ENCODE measurements at places on chromosomes 6 and 20.

DNA sequence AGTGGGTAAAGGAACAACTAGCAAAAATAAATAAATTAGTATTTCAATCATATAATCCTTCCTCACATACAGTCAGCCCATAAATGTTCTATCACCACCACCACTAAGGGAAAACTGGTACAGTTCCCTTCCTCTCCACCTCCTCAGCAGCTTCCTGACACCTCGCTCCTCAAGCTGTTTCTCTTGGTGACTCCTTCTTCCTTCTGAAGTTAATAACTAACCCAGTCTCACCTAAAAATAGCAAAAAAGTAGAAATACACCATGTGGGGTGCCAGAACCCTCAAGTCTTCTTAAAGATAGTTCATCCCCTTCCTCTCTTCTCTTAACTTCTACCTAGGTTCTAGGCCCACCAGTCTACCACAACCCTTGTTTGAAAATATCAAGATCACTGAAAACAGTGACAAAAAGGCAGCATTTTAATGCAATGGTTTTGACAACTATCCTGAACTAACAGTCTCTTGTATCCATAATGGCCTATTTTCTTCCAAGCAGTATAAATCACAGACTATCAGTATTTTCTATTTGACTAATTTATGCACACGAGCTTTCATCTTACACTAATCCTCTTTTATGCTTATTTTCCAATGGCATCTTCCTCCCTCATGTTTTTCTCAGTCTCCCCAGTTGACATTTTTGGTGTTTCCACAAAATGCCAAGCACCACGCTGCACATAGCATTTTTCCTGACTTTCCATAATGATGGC is 85.5 kb downstream of the KHDC1L start:
- no peak for DNase-seq

DNA sequence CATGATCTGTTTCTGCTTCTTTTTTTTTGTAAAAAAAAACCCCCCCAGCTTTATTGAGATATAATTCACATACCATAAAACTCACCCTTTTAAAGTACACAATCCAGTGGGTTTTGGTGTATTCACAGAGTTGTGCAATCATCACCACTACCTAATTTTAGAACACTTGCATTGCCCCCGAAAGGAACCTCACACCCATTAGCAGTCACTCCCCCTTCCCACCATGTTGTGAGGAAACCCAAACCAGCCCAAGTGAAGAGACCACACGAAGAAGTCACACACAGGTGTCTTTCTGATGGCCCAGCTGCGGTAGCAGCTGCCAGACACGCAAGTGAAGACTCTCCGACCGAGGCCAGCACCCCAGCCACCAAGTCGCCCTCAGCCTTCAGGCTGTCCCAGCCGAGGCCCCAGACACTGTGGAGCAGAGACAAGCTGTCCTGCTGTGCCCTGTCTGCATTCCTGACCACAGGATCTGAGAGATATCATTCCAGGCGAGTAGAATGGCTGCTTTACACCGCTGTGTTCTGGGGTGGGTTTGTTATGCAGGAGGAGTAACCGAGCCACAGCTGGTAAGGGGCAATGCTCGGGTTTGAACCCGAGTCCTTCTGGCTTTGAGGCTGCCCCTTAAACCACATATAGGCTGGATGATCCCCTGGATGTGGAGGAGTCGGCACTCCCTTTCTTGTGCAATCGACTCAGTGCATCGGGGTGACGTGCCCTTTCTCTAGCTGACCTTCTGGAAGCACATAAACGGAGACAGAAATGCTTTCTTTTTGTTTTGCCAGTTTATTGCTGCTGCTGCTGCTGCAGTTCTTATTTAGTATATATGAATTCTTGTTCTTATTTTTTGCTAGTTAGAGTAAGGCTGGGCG is 59.1 kb upstream of the PTPN1 start:
- no peak for DNase-seq

GRCh38 chr6:52407467-52407866 is 12.7 kb upstream of the EFHC1 start:
- DNase-seq, result no peak

GRCh38 chr20:49790077-49790798 is 22.4 kb upstream of the SLC9A8 start:
- no peak for DNase-seq

DNA sequence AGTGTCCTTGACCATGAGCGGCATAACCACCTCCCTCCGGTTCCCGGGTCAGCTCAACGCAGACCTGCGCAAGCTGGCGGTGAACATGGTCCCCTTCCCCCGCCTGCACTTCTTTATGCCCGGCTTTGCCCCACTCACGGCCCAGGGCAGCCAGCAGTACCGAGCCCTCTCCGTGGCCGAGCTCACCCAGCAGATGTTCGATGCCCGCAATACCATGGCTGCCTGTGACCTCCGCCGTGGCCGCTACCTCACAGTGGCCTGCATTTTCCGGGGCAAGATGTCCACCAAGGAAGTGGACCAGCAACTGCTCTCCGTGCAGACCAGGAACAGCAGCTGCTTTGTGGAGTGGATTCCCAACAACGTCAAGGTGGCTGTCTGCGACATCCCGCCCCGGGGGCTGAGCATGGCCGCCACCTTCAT is 4.9 kb downstream of the TUBB1 start:
- no peak for DNase-seq

GRCh38 chr6:47532981-47533585 is 55.5 kb downstream of the CD2AP start:
- no peak for DNase-seq

- DNase-seq, result no peak
Observed at GRCh38 chr6:23783901-23784300, 342.1 kb upstream of the NRSN1 start.

- DNase-seq, result no peak
Observed at GRCh38 chr6:156795825-156796224, 18.6 kb downstream of the ARID1B start.

DNA sequence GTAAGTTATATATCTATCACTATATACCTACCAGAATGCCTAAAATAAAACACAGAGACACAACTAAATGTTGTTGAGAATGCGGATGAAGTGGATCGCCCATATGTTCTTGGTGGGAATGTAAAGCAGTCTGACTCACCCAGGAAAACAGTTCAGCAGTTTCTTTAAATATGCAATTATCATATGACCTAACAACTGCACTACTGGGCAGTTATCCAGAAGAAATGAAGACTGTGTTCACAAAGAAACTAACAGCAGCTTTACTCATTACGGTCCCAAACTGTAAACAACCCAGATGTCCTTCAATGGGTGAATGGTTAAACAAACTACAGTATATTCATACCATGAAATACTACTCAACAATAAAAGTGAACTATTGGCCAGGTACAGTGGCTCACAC is 14.3 kb upstream of the ZC3H12D start:
- DNase-seq, result no peak

DNA sequence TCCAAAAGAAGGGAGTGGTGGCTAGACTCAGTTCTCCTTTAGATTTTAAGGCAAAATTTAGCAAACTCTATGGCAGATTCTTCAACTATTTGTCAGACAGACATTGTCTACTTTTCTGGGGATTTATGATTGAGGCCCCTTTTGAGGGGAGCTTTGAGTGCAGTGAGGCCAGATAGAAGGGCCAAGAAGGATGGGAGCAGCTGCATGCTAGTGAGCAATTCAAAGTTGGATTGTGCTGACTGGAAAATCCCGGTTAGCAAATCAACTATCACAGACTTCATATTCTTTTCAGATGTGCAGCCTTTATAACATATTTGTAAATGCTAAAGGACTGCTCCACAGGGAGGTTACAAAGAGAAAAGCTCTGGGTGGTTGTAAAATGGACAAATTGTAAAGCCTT is 35.0 kb upstream of the ESR1 start:
- no peak for DNase-seq

DNA sequence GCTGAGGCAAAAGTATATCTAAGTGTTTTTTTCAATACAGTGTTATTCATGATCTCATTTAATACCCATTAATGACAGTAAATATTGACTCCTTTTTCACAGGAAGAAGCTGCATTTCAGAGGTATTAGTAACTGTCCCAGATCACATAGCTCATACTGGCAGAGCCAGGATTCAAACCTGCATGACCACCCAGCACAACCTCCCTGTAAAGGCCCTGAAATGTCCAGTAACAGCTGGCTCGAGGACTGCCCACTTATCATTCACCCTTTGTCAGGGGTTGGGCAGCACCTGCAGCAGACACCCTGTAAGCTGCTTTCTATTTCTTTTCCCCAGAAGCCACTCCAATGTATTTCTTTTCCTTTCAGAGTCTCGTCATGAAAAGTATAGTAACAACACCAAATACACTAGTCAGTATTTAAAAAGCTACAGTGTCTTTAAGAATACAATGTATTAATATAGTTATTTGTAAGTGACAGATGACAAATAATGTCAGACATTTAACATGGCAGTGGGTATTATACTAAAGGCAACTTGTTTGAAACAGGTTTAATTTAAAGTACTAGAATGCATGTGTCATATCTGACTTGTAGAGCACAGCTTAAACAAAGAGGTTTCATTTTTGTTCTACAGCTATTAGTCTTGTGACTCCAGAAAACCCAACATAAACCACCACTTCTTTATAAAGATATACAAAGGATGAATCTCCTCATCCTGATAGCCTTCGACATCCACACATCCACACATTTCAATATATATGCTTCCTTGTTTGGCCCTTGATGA is 841.6 kb upstream of the GJE1 start:
- DNase-seq, result no peak

DNA sequence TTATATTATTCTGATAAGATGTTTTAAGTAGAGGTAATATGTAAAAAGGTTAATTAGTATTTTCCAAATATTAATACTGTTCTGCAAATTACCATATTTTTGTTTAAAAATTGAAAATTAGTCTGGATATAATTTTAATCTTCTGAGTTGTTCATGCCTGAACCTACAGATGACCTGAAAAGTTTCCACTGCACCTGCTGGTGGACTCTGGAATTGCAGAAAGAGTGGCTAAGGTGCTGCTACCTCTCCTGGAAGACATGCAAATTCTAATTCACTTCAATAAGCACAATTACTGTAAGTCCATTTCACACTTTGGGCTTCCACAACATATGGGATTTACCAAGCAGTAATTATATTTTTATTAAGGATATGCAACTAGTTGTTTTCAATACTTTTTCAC is 77.7 kb upstream of the OLIG3 start:
- no peak for DNase-seq

GRCh38 chr20:25461786-25462545 is 54.5 kb downstream of the GINS1 start:
- no peak for DNase-seq

DNA sequence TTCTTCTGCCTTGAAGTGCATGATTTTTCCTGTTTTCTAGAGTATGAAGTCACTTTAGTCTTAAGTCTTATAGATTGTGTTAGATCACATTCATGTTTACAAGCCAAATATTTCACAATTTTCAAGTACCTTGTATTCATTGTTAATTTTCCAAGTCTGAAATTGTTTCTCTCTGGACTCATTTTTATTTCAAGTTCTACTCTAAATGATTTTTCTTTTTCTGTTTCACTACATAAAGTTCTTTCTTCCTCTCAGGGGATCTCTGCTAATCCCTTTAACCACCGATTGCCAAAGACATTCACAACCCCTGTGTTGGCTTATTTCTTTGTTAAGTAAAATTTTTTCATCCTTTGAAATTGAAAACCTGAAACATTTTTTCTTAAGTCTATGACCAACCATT is 805.7 kb downstream of the KIF16B start:
- no peak for DNase-seq

GRCh38 chr6:48315051-48315719 is 204.2 kb upstream of the PTCHD4 start:
- DNase-seq, result no peak

GRCh38 chr6:47478233-47479139 is 897 bp downstream of the CD2AP start:
- no peak for DNase-seq

DNA sequence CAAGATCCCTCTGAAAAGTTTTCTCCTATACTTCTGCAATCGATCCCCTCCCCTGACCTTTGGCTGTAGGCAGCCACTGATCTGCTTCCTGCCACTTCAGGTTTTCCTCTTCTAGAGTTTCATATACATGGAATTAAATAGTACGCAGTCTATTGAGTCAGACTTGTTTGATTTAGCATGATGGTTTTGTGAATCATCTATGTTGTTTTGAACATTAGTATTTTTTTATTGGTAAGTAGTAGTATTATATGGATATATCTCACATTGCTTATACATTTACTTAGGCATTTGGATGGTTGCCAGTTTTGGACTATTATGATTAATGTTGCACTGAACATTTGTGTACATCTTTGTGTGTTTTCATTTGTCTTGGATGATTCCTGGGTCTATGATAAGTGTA is 518.0 kb downstream of the CD109 start:
- no peak for DNase-seq

- DNase-seq, result no peak
Observed at GRCh38 chr20:1651268-1652058, 6.1 kb downstream of the SIRPG start.

DNA sequence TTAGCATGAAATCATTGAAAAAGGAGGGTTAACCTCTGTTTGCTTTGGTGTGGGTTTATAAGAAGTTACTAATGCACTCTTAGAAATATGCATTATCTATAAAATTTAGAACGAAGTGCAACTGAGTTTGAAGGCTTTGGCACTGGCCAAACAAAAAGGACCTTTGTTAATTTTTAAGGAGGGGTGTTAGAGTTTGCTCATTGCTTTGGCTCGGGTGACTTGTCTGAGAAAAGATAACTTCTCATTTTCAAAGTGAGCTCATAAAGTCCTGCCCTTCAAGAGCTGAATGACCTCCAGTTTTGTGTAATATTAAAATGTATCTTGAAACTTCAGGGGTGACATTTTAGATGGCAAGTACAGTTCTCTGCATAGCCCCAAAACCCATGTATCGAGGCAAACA is 25.9 kb downstream of the NEDD9 start:
- DNase-seq, result no peak

DNA sequence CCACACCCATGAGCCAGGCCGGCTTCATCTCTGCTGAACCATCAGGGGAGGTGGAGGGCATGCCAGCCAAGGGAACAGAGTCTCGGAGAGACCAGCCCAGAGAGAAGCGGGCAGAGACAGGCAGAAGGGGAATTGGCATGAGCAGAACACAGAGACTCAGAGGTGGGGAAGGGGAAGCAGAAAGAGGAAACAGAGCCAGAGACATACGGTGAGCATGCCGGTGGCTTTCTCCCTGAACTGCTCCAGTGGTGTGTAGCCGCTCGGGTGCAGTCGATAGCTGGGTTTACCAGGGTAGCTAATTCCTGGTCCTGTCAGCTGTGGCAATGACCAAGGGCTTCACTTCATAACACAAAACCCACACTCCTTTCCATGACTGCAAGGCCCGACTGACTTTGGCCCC is 83.6 kb upstream of the CCDC167 start:
- DNase-seq, result no peak

- DNase-seq, result no peak
Observed at GRCh38 chr6:145845557-145845956, 31.0 kb upstream of the FBXO30 start.

DNA sequence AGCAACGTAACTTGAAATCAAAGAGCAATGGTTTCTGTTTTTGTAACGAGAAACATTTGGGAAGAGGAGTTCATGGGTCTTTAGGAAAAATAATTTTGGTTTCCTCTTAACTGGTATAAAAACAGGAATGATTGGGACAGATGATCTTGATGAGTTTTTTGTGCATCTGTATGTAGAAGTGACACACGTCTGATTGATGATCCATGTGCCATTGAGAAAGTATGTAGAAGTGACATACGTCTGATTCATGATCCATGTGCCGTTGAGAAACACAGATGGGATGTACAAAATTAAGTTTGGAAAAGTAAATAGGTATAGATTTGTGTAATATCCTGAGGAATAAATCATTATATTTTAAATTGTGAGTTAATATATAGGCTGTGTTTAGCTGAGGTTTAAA is 2.1 kb downstream of the KIAA1586 start:
- DNase-seq, result no peak
